GM04504 (cell line): ENCODE measurements at places on chromosomes 16 and 17.

DNA sequence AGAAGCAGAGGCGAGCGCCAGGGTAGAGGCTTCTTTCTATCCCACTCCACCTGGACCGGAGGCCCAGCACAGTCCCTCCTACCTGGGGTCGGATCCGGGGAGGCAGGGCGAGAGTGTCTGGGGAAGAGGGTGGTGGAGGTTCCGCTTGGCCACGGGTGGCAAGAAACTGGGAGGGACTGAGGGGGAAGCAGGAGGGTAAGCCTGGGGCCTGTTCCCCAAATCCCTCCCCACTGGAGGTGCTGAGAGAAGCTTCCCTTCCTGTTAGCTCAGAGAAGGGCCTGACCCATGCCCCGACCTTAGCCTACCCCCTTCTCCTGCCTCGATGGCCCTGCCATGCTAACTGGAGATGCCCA is 1.8 kb upstream of the TPPP3 start:
- DNase-seq, result no peak

- DNase-seq, result no peak
Observed at GRCh38 chr17:77590951-77591735, 367.4 kb upstream of the TNRC6C start.

GRCh38 chr17:8798846-8799569 is at the start of gene MFSD6L:
Gene MFSD6L, minus strand, starts transcription at chr17:8799365. Its CDS starts 245 bp downstream, at chr17:8799120.
- DNase-seq, result no peak

DNA sequence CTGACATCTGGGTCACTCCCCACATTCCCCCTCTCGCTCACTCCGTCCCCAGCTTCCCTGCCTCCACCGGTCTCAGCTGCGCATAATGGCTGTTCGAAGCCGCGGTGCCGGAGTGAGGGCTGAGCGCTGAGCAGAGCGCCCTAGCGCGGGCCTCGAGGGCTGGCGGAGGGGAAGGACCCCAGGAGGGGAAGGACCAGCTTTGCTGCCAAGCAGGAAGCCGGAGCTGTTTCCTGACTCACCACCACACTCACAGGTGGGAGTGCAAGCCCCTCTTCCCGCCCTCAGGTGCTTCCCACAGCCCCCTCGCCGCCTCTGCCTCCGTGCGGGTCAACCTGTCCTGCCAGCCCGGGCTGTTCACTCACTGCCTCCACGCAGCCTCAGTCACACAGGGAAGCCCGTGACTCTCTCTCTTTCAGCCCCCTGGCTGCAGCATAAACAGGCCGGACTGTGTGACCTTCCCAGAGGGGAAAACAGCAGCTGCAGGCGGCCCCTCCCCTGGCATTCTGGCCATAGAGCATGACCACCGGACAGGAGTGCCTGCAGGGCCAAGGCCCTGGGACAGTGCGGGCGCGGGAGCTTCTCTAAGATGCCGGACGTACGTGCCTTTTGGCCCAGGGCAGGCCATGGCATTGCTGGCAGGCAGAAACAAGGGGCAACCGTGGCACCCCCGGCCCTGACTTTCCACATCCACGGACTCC is 23.7 kb downstream of the SLC43A2 start:
- no peak for DNase-seq

- no peak for DNase-seq
Observed at GRCh38 chr16:46896314-46896968, 12.3 kb downstream of the GPT2 start.

DNA sequence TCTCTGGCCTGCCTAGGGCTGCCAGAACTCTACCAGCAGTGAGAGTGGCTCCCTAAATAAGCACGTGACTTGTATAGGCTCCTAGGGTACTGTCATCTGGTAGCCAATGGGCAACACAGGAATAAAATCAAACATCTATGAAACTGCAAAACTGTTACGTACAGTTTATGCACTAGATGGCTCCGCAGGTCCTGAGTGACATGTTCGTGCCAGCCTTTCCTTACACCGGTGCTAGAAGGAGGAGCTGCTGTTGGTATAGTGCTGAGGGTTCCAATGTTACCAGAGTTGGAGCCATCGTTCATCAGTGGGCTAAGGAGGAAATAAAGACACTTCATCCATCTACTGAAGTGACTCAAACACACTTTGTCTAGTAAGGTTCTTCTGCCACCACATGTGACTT is 63.2 kb upstream of the TRAP1 start:
- DNase-seq, result no peak

- DNase-seq, result no peak
Observed at GRCh38 chr17:47800686-47801085, 20.9 kb downstream of the OSBPL7 start.

DNA sequence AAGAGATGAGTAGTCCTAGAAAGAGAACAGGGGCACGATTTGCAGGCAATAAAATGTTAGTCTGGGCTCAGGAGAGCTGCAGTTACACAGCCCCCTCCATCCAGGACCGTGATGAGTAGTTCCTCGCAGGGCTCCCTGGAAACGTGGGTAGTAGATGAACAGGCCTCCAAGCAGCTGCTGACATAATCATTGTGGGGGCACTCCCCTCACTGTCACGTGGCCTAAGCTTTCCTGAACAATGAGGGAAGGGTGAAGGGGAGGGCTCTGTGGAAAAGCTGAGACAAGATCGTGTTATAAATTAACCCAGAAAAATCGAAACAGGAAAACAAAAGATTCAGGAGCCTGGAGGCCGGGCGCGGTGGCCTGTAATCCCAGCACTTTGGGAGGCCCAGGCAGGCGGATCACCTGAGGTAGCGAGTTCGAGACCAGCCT is 1.3 kb upstream of the PER1 start:
- peak; percentile 94 for DNase-seq

DNA sequence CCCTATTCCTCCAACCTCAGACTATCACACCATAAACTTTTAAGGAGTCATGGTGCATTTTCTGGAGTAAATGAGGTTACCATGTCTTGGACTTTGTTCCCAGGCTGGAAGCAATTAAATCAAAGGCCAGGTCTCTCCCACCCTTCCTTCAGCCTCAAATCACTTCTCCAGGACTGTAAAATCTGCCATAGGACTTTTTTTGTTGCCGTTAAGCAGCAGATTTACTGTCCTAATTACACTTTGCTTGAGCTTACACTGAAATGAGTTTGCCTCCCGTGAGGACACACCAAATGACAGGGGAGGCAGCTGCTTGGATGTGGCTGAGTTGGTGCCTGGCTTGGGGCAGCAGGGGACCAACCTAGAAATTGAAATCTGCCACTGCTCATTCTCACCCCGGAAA is 14.7 kb downstream of the DCAKD start:
- no peak for DNase-seq

DNA sequence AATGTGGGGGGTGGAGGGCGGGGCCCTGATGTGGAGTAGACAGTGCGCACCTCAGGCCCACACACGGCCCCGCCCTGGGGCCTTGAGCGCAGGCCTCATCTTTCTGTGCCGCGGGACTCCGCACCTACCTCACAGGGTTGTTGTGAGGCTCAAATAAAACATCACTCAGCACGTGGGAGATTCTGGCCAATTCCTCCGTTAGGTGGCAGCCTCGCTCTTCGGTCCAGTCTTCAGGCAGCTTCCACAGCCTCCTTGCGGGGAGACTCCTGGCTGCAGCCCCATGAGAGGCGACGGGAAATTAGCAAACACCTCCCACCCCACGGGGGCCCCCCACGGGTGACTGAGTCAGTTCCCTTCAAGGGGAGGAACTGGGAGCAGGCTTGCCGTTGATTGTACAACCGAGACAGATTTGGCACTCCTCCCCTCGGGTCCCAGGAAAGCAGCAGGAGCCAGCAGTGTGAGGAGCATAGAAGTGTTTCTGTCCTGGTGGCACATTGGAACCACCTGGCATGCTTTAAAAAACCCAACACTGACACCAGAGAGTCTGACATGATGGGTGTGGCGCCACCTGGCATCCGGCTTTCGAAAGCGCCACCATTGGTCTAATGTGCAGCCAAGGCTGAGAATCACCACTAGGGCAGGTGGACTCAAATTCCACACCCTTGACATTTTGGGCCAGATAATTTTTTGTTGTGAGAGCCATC is 7.6 kb downstream of the MRM1 start:
- DNase-seq, result peak; percentile 44

DNA sequence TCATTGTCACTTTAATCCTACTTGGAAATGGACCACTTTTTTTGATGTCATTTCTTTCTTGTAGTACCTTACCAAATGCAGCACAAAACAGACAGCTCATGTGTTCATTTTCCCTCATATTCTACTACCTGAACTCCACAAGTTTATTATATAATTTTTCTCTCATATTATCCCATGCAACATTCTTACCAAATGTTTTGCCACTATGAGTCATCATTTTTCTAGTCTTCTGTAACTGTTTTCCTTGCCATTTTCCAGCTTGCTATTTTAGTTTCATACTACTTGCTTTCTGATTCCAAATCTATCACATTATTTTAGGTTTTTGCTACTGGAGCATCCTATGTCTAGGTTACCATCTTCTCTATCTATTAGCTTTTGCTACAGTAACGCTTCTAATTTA is 332.7 kb downstream of the ZFHX3 start:
- DNase-seq, result no peak
